ENCODE measurements at places on chromosomes 4 and X.

GRCh38 chr4:128371876-128372275, 84.3 kb upstream of the PGRMC2 start:
- DNase-seq, result no peak

DNA sequence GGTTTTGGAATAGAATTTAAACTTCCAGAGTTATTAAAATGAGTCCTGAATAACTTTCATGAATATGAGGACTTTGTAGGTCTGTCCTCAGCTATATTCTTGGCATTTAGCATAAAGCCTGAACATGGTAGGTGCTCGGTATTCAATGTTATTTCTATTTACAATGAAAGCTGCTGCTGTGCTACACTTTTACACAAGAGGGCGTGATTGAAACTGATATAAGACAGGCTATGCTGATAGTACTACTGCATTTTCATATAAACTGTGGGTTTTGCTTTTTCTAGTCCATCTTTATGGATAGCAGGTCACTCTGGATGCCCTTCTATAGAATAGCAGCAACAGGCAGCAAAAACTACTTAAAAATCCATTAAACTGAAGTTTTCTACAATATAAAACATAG, 12.3 kb upstream of the GNPDA2 start:
- DNase-seq, result no peak

DNA sequence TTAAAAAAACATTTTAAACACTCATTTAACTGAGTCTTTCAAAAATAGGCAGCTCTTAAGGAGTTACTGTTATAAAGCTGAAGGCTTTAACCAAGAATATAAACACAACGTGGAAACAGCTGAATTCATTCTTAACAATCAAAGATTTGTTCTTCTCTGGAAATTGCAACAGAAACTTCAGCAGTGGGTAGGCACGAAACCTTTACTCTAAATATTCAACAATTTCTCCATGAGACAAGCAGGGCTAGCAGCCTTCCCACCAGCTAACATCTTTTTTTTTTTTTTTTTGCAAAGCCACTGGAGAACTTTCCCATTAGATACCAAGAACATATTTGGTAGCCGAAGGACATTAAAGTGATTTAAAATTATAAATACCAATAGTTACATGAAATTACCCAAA, 78.2 kb upstream of the PRSS48 start:
- no peak for DNase-seq

- DNase-seq, result no peak
These were observed 81.9 kb upstream of the HUWE1 start for GRCh38 chrX:53768451-53768850.

GRCh38 chrX:67523002-67523681, 20.7 kb upstream of the AR start:
- DNase-seq, result no peak

DNA sequence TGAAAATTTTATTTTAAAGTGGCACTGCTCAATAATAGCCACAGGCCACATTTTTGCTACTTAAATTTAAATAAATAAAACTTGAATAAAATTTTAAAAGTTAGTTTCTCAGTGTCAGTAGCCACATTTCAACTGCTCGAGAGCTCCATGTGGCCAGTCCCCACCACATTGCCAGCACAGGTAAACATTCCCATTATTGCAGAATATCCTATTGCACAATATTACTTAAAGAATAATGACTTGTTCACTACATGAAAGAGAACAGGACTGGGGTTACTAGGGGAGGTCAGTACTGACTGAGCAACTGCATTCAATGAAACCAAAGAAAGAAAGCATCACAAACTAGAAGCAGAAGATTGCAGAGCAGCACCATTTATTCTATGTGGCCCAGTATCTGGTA, 2201.6 kb upstream of the TENM3 start:
- DNase-seq, result no peak

DNA sequence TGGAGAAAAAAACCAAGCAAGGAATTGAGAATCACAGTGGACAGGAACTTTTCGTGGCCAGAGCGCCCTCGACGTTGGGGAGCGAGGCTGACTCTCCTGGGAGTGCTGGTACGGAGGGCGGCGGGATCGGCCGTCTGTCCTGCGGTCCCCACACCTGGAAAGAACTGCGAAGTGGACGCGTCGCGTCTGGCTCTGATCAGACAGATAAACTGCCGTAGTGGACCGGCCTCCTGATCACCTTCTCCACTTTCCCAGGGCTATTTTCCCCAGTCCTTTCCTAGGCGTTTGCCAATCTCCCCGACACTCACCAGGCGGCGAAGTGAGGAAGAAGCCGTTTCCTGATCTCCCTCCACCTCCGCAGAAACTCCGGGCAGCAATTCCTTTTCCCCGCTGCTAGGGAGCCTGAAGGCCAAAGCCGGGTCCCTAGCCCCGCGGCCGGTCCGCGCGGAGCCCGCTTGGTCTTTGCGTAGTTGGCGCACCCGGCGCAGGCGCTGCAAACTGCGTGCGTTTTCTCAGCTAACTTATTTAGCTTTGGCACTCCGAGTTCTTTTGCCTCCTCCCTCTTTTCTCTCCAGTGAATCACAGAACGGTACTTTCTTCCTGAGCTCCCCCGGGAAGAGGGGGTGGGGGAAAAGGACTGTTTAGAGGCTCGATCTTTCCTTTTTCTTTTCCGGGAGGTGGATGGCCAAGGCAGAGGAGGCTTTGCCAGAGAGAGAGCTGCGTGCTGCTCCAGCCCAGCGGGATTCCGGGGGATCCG, at the start of gene ARSJ:
TSS of gene ARSJ (minus strand) at position 500 of the 757 bp plus-strand sequence. CDS start 813 bp downstream, outside the sequence.
- peak; percentile 78 for DNase-seq

GRCh38 chr4:132417220-132417619, 731.9 kb upstream of the PCDH10 start:
- DNase-seq, result no peak

- DNase-seq, result no peak
These were observed 205.4 kb upstream of the RPS6KA3 start for GRCh38 chrX:20472148-20472547.

DNA sequence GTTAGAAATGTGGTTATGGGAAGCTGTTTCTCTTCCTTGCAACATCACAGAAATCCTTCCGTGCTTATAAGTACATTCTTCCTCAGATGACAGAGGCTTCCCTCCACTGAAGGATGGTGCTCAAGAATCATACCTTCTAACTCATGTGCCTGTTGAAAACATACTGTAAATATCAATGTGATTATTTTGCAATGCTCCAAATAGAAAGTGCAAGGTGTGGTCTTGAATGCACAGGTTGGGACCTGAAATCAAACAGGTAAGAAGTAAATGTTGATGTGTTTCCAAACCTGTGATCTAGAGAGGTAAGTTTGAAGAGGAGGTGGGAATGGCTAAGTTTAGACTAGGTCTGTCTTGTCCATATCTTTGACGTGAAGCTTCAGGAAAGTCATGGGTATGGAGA, 87.7 kb downstream of the ZNF518B start:
- no peak for DNase-seq

GRCh38 chr4:11487868-11488544, 59.3 kb upstream of the HS3ST1 start:
- no peak for DNase-seq

GRCh38 chr4:174314770-174315169, 31.1 kb downstream of the CEP44 start:
- DNase-seq, result no peak

DNA sequence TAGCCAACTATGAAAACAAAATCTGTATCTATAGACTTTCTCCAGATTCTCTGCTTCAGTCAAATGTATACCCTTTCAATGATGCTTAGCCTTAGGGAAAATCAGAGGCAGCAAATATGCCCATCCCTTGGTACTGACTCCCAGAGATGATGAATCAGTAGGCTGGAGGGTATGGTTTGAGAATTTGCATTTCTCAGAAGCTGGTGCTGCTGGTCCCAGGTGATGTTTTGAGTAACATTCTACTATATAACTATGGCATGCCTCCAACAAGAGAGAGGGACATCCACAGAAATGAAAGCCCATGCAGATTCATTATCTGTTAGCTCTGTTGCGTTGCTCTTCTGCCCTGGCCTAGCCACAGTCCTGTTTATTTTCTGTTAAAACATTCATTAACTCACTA, 13.6 kb downstream of the TNIP3 start:
- DNase-seq, result no peak

GRCh38 chr4:38857354-38858096, 908 bp upstream of the TLR6 start:
- DNase-seq, result no peak

DNA sequence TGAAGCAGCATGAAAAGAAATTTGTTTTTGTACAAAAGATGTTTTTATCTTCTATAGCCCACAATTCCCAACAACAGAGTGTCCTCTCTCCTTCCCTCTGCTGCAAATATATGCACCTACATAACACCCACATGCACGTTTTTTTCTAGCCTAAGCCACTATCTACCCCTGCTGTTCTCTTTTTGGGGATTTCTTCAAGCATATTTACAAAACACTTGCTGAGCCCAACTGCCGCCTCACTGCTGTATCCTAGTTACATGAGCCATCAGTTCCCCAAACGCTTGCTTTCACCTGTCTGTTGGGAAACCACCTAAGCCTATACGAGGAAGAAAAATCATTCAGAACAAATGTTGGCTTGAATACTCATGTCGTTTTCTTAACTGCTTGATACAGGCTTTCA, 127.2 kb downstream of the CHRNA9 start:
- DNase-seq, result no peak

DNA sequence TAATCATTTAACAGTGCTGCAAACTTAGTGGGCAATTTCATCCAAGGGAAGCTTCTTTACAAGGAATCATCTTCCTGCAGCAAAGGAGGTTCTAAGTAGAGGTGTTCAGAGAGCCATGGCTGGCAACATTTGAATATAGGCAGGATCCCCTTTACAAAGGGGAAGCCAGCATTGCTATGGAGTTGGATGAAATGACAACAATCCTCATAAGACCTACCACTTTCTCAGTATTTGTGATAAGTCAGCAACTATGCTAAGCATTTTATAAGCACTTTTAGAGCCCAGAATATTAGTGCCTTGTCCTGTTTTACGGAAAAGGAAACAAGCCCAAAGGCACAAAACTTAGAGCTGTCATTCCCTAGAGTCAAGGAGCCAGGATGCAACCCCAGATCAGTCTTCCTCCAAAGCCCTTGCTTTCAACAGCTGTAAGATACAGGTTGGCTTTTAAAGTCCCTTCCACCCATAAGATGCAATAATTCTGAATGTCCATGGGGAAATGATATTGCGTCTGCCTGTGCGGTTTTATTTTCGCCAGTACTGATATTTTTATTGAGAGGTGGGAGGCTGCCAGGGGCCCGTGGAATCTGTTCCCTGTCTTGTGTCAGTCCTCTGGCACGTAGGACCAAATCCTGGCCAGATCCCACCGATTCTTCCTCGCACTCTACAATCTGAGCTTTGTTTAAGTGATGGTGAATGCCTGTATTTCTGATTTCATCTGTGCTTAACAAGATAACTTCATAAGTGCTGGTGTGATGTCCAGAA, 59.1 kb downstream of the SMIM20 start:
- no peak for DNase-seq

DNA sequence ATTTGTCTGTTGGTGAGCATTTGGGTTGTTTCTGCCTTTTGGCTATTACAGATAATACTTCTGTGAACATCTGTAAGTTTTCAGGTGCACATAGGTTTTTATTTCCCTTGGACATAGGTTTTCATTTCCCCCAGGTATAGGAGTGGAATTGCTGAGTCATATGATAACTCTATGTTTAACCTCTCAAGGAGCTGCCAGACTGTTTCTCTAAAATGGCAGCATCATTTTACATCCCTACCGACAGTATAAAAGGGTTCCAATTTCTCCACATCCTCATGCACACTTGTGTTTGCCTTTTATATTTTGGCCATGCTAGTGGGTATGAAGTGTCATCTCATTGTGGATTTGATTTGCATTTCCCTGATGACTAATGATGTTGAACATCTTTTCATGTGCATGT, 53.5 kb downstream of the TMEM164 start:
- no peak for DNase-seq

DNA sequence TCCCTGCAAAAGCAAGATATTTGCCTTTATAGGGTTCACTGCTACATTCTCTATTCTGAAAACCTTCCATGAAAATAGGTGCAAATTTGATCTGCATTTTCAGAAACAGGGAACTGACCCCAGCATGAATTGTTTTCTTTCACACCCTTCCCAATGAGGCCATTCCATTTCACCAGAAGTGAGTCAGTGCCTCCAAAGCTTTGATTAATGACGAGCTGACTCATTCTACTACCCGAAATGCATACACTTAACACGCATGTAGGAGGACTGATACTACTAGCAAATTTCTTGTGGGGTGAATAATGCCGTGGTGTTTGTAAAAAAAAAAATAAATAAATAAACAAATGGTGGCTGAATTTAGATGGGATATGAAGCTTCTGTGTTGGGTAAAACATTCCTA, 146.9 kb upstream of the FGF13 start:
- no peak for DNase-seq

DNA sequence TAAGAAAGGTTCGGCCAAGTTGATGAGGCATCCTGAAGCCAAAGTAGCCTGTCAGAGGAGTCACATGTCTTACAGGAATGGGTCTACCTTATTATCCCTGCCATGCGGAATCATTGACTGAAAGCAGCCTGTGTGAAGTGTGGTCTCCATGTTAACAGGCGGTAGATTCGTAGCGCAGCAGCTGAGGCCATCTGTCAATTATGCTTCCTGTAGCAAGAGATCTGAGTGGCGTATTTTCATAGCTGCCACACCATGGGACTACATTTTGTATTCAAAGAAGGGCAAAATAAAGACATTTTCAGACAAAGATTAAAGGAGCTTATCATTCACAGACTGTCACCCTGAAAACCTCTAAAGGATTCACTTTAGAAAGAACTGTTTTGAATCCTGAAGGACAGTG, 11.2 kb upstream of the MED14 start:
- no peak for DNase-seq

DNA sequence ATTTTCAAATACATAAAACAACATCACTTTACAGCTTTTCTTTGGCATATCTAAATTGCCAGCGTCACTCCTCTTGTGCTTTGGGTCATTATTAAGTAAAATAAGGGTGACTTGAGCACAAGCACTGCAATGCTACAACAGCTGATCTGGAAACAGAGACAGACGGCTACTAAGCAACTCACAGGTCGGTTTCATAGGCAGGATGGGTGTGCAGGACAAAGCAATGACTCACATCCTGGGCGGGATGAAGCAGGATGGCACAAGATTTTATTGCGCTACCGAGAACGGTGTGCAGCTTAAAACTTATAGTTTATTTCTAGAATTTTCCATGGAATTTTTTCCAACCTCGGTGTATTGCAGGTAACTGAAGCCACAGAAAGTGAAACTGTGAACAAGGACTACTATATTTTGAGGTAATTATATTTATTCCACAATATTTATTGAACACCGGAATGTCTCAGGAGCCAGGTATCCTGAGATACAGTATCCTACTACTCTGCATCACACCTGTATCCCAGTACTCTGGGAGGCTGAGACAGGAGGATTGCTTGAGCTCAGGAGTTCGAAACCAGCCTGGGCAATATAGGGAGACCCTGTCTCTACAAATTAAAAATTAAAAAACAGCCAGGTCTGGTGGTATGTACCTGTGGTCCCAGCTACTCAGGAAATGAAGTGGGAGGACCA, 215.5 kb downstream of the APBB2 start:
- no peak for DNase-seq

DNA sequence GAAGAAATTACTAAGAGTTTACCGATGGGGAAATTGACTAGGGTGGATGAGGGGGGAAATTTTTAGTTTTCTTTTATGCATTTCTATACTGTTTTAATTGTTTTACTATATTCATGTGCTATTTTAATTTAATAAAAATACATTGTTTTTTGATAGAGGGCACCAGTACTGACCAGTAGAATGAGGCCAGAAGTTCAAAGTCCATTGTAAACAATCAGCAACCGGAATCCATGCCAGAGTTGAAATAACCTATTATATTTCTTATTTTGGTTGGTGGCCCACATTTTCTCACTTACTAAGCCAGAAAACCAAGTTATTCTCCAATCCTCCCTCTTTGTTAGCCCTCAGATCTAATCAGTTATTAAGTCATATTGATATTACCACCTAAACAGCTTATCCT, 595.9 kb downstream of the SMARCA1 start:
- no peak for DNase-seq

GRCh38 chr4:137610960-137611359, 78.7 kb upstream of the PCDH18 start:
- DNase-seq, result peak; percentile 26
